CD4-positive, alpha-beta memory T cell (primary cell): ENCODE measurements at places on chromosomes 5 and 9. TPM values are rescaled to one million over a fixed set of nuclear protein-coding genes. Genes with fewer than 3 reads are reported as not detected.

Gene PTGR1
- 0.55 TPM for total RNA-seq

DNA sequence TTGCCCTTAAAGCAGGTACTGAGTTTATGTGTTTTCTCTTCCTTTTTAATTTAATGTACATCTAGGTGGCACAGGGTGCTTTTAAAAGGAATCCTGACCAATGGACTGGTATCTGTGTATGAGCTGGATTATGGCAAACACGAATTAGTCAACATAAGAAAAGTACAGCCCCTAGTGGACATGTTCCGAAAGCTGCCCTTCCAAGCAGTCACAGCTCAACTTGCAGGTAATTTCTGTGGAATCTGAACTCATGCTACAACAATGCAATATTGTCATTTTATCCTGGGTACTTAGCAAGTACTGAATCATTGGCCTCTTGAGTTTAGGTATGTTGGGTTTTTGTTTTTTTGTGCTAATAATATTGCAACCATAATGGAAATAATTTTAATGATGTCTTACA is 14.4 kb upstream of the TMOD1 start:
- no peak for DNase-seq
- no peak overlapping the region for H3K27ac ChIP-seq
- no peak overlapping the region for H3K4me3 ChIP-seq

Gene GLRA1
- total RNA-seq = not detected

Gene SHB
- 1.3 TPM for total RNA-seq

- no peak overlapping the region for H3K4me3 ChIP-seq
- no peaks in the 10 kb centered on the region for H3K36me3 ChIP-seq
- H3K27ac ChIP-seq = no peak overlapping the region
- no peaks in the 10 kb centered on the region for H3K27me3 ChIP-seq
- no peak for DNase-seq
These were observed 79.3 kb downstream of the BRINP1 start for GRCh38 chr9:119289740-119290433.

DNA sequence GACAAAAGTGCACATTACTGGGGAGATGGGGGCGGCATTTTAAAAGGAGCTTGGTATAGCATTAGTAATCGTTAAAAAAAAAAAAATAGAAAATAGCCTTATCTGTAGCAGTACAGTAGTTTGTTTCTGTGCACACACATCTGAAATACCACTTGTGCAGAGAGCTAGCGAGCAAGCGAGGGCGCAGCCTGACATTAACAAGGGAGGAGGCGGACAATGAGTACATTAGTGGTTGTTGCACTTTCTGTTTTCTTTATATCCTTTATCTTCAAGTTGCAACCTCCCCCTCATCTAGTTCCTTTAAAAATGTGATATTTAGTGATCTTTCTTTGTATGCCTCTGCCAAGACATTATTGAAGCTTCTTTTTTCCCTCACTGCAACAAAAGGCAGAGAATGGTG is 880 bp upstream of the PTPDC1 start:
- DNase-seq = no peak
- no peak overlapping the region for H3K27ac ChIP-seq
- no peaks in the 10 kb centered on the region for H3K4me1 ChIP-seq
- H3K4me3 ChIP-seq = no peak overlapping the region
- no peaks in the 10 kb centered on the region for H3K27me3 ChIP-seq

GRCh38 chr5:57317341-57317740 is 143.5 kb downstream of the GPBP1 start:
- H3K36me3 ChIP-seq = no peaks in the 10 kb centered on the region
- DNase-seq = no peak
- no peaks in the 10 kb centered on the region for H3K4me1 ChIP-seq
- no peak overlapping the region for H3K27ac ChIP-seq
- H3K4me3 ChIP-seq = no peak overlapping the region
- H3K27me3 ChIP-seq = no peaks in the 10 kb centered on the region

DNA sequence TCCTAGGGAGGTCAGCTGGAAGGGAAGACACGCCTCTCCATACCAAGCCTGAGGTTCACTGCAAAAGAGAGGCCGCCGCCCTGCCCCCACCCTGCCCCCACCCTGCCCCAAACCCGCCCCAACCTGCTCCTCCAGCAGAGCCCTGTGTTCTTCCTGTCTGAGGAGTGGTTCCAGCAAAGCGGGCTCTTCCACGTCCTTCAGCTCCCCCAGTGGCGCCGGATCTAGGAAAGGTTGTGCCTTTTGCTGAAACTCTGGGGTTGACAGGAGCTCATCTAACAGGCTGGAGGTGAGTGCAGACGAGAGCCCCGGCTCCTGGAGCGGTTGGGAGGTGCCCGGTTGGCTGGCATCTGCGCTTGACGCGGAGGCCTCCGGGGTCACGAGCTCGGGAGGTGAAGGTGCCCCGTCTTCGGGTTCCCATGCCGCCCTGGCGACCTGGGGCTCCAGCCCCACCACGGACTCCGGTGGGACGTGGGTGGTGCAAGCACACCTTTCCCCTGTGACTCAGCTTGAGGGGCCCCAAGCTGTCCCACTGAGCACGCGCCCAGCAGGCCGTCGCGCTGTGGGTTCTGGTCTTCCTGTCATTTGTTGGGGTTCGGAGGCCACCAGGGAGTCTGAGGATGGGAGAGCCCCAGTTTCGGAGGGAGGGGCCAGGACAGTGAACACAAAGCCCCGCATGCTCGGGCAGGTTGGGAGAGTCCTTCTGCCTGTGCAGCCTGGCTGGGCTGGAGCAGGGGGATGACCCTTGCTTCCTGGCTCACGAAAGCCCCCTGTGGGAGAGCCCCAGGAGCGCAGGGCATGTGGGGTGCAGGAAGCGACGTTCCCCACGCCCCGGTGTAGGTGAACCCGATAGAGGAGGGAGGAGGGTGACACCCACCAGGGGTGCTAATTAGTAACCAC is 1467.1 kb downstream of the FOXD4L5 start:
- H3K27ac ChIP-seq = peak overlapping the region; percentile 7
- peak; percentile 49 for DNase-seq
- peaks cover 5% of the 10 kb centered on the region for H3K27me3 ChIP-seq
- H3K4me3 ChIP-seq = peak overlapping the region; percentile 39
- no peaks in the 10 kb centered on the region for H3K36me3 ChIP-seq
- peaks cover 14% of the 10 kb centered on the region for H3K4me1 ChIP-seq

DNA sequence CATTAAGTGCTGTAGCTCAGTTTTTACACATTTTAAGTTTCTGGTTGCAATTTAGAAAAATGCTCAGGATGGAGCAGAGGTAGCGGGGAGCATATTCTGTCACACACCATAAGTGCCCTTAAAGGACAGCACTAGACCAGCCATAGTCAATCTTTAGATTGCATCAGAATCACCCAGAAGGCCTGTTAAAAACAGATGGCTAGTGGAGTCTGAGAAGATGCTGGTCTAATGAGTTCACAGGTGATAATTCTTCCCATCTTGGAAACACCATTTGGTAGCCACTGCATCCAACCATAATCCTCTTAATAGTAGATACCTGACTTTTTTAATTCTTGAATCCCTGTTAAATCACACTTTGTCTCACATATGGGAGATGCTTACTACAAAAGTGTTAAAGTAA is 113.2 kb downstream of the CDH18 start:
- H3K27ac ChIP-seq = no peak overlapping the region
- H3K4me3 ChIP-seq = no peak overlapping the region
- no peaks in the 10 kb centered on the region for H3K4me1 ChIP-seq
- no peaks in the 10 kb centered on the region for H3K27me3 ChIP-seq

GRCh38 chr5:10701567-10702039 is 59.4 kb downstream of the DAP start:
- no peak for DNase-seq
- no peaks in the 10 kb centered on the region for H3K36me3 ChIP-seq
- no peaks in the 10 kb centered on the region for H3K27me3 ChIP-seq

DNA sequence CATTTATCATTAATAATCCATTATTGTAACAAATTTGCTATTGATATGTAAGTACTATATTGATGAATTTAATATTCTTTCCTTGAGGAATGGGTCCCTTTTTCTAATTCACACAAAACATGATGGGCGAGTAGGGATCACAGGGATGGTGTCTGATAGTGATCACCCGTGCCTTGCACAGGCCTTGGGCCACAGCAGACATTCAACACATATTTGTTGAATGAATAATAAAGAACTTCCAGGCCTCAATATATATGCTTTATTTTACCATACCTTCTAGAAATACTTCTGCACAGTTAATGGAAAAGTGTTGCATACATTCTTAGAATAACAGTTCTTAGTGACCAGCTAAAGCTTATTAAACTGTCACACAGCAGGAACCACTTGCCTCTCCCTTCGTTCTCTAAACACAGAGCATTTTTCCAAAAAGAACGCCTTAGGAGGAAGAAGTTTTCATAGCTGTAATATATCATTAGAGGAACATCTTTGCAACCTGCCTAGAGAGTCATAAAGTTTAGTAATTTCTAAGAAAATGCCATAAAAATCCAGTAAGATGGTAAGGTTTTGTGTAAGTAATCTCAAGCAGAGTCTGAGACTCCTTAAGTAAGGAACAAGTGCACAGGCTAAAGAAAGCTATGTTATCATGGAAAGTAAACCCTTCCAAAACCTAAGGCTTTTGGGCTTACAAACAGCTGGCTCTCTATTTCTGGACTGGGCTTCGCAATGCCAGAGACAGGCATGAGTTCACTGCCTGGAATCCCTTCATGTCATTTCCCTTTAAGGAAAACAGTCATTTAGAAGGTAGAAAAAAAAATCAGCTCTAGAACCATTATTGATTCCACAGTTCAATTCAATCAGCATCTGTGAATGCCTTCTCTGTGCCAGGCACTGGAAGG is 17.7 kb downstream of the TTLL11 start:
- no peak overlapping the region for H3K4me3 ChIP-seq
- H3K36me3 ChIP-seq = no peaks in the 10 kb centered on the region
- DNase-seq = no peak

DNA sequence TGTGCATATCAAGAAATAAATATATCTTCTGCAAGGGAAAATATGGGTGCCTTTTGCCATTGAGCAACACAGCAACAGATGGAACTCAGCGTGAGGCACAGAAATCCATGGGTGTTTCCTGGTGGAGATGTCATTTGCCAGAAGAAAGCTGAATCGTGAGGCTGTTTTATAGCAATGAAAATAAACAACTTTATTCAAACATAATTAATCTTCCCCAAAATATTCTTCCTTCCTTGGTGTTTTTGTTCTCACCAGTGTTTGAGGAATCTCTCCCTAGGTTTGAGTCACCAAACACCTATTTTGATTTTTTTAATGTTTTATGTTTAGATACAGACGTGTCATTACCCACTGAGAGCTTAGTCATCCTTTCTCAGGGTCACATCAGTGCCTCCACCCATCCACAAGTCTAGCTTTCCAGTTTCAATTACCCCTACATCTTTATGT is 65.8 kb upstream of the PAPPA start:
- H3K4me3 ChIP-seq = no peak overlapping the region
- no peak for DNase-seq
- no peaks in the 10 kb centered on the region for H3K4me1 ChIP-seq
- H3K36me3 ChIP-seq = no peaks in the 10 kb centered on the region
- H3K27ac ChIP-seq = no peak overlapping the region

GRCh38 chr9:22175972-22176545 is 167.0 kb upstream of the CDKN2B start:
- no peak overlapping the region for H3K27ac ChIP-seq
- no peaks in the 10 kb centered on the region for H3K4me1 ChIP-seq
- no peaks in the 10 kb centered on the region for H3K36me3 ChIP-seq
- no peak overlapping the region for H3K4me3 ChIP-seq
- no peak for DNase-seq

Gene NUTM2F
- total RNA-seq = not detected

DNA sequence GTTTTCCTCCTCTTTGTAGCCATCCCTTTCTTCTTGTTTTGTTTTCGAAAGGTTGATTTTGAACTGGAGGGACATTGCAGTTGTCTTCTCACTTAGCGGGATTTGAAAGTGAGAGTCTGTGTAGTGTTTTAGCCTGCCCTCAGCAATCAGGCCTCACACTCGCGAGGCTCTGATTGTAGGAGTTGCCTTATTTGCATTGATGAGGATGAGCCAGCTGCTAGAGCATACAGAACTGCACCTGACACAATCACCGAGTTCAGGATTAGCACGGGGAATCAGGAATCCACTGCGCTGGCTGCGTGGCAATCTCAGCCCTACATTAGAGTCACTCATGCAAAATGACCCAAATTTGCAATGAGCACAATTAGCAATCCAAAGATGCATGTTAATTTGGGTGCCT is 122.5 kb upstream of the TMEM161B start:
- no peak overlapping the region for H3K4me3 ChIP-seq
- H3K4me1 ChIP-seq = no peaks in the 10 kb centered on the region
- no peaks in the 10 kb centered on the region for H3K27me3 ChIP-seq
- no peak overlapping the region for H3K27ac ChIP-seq
- no peak for DNase-seq

- no peak overlapping the region for H3K27ac ChIP-seq
- H3K27me3 ChIP-seq = peaks cover 23% of the 10 kb centered on the region
- no peaks in the 10 kb centered on the region for H3K36me3 ChIP-seq
- H3K4me1 ChIP-seq = peaks cover 7% of the 10 kb centered on the region
These were observed 4.9 kb upstream of the ROR2 start for GRCh38 chr9:91954841-91955471.

GRCh38 chr5:126963822-126964375 is 66.5 kb downstream of the MARCHF3 start:
- H3K27ac ChIP-seq = no peak overlapping the region
- no peaks in the 10 kb centered on the region for H3K4me1 ChIP-seq
- no peak for DNase-seq

GRCh38 chr5:95879661-95880060 is 57.1 kb upstream of the GLRX start:
- no peak for DNase-seq
- H3K4me1 ChIP-seq = no peaks in the 10 kb centered on the region
- H3K27me3 ChIP-seq = no peaks in the 10 kb centered on the region
- H3K36me3 ChIP-seq = no peaks in the 10 kb centered on the region

GRCh38 chr9:90449213-90449925 is 193.3 kb downstream of the DIRAS2 start:
- no peaks in the 10 kb centered on the region for H3K27me3 ChIP-seq
- no peaks in the 10 kb centered on the region for H3K36me3 ChIP-seq
- H3K27ac ChIP-seq = no peak overlapping the region
- no peaks in the 10 kb centered on the region for H3K4me1 ChIP-seq
- H3K4me3 ChIP-seq = no peak overlapping the region

- H3K27ac ChIP-seq = no peak overlapping the region
- H3K27me3 ChIP-seq = no peaks in the 10 kb centered on the region
- no peaks in the 10 kb centered on the region for H3K36me3 ChIP-seq
- no peak for DNase-seq
- H3K4me3 ChIP-seq = no peak overlapping the region
These were observed 20.4 kb downstream of the RPS23 start for GRCh38 chr5:82257729-82258128.

Gene MIER3
- 27.8 TPM for total RNA-seq

DNA sequence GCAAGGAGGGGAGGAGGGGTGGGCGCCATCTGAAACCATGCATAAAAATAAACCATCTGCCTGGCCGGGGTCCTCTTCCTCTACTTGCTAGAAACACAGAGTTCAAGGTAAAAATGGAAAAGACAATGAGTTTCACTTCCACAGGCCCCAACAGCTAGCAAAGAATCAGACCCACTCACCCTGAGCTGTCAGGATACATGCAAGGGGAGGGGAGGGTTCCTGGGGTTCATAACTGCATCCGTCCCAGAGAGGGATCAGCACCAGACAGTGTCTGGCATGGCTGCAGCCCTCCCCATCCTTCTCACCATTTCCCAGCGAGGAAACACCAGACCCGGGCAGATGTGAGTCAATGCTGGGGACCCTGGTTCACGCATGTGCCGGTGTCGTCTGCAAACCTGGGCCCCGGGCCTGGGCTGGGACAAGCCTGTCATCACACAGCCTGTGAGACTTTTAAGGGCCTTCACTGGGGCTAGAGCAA is 55.4 kb downstream of the SEMA4D start:
- no peak for DNase-seq
- H3K4me3 ChIP-seq = no peak overlapping the region

GRCh38 chr5:154491941-154492340 is 13.9 kb upstream of the HAND1 start:
- H3K27me3 ChIP-seq = peaks cover 18% of the 10 kb centered on the region
- H3K27ac ChIP-seq = no peak overlapping the region
- no peaks in the 10 kb centered on the region for H3K36me3 ChIP-seq
- no peak overlapping the region for H3K4me3 ChIP-seq
- no peak for DNase-seq
